T-helper 17 cell (primary cell): ENCODE measurements at places on chromosomes 2 and 18.

DNA sequence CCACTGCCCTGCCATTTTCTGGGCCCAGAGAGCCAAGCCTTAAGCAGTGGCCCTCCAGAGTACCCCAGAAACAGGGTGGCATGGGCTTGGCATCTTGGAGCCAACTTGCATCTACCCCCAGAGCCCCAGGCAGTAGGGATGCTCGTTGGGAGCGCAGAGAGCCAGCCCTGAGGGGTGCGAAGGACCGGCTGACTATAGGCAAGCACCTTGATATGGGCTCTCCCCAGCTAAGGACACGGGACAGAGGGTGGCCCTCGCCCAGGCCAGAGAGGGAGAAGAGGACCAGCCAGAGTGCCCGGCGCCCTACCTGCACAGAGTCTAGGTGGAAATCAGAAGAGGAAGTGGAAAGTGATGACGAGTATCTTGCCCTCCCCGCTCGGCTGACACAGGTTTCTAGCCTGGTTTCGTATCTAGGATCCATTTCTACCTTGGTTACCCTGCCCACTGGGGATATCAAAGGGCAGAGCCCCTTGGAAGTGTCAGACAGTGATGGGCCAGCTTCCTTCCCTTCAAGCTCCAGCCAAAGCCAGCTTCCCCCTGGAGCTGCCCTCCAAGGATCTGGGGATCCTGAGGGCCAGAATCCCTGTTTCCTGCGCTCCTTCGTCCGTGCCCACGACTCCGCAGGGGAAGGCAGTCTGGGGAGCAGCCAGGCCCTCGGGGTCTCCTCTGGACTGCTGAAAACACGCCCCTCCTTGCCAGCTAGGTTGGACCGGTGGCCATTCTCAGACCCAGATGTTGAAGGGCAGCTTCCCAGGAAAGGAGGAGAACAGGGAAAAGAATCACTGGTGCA lies 16.2 kb downstream of the CEP68 start:
- no peak for DNase-seq

DNA sequence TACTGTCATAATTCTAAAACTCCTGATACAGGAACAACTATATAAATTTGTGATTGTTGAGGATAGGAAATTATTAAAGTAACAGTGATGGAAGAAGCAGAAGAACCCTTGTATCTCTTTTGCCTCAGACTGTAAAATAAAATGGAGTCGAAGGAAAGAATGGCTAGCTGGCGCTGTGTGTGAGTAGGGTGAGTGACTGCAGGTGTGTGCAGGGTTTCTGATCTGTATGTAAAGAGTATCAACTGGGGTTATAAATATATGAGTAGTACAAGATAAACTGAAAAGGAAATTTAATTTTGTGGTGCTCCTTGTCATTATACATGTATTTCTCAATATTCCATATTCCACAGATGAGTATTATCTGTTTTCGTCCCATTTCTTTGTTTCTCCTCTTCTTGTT lies 15.2 kb downstream of the POLI start:
- DNase-seq = no peak

DNA sequence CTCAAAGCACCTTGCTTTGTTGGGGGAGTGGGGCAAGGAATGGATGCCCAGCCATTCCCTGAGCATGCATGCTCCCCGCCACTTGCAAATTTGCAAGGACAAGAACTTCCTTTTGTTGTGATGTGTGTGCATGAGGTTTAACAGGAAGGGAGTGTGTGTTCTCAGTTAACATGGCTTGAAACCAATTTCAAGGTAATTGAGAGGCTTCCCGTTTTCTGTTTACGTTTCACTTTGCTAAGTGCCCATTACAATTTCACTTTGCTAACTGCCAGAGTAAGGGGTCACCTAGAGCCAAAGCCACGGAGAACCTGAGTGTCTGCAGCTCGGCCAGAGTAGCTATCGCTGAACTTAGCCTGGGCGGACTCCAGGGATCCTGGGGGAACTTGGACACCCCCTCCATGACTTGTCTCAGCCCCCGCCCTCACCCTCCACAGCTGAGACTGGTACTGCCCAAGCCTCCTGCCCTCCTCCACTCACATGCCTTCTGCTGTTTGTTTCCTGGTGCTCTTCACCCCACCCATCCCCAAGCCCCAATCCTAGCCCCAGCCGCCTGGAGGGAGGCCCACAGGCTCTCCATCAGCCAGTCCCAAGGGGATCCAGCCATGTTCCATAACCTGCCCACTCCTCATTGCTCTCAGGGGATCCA lies 53.6 kb upstream of the LAPTM4A start:
- no peak for DNase-seq

DNA sequence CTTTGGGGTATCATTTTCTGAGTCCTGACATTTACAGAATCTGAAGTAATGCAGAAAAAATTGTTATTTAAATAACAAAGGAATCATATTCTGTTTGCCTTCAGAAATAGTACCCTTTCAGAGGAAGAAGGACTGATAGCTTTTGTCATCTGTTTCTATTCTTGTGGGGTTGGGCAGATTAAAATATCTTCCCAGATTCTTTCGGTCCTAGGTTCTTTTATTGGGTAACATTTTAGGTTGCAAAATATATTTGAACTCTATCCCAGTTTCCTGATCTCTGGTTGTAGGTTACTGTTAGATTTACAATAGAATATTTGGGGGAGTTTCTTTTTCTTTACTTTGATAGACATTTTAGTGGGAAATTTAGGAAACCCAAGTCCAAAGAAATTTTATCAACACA lies 550.5 kb downstream of the SPAG16 start:
- DNase-seq = no peak

DNA sequence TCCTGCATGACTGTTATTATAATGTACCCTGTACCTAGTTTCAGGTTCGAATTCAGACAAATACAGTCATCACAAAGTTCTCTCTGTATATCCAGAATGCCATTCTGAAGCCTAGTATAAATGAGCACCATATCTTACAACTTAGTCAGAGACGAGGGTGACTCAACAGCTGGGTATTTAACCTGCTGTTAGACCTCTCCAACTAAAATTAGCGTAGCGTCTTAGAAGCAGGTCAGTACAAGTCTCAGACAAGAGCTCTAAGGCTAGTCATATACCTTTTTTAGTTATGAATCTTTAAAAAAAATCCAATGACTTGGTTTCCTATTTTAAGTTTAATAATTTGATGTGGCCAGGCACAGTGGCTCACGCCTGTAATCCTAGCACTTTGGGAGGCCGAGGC lies 74.1 kb downstream of the CABYR start:
- no peak for DNase-seq

GRCh38 chr2:120174963-120175581 lies 48.1 kb downstream of the TMEM185B start:
- no peak for DNase-seq

GRCh38 chr2:199596549-199596948 lies 138.8 kb upstream of the SATB2 start:
- DNase-seq = no peak

DNA sequence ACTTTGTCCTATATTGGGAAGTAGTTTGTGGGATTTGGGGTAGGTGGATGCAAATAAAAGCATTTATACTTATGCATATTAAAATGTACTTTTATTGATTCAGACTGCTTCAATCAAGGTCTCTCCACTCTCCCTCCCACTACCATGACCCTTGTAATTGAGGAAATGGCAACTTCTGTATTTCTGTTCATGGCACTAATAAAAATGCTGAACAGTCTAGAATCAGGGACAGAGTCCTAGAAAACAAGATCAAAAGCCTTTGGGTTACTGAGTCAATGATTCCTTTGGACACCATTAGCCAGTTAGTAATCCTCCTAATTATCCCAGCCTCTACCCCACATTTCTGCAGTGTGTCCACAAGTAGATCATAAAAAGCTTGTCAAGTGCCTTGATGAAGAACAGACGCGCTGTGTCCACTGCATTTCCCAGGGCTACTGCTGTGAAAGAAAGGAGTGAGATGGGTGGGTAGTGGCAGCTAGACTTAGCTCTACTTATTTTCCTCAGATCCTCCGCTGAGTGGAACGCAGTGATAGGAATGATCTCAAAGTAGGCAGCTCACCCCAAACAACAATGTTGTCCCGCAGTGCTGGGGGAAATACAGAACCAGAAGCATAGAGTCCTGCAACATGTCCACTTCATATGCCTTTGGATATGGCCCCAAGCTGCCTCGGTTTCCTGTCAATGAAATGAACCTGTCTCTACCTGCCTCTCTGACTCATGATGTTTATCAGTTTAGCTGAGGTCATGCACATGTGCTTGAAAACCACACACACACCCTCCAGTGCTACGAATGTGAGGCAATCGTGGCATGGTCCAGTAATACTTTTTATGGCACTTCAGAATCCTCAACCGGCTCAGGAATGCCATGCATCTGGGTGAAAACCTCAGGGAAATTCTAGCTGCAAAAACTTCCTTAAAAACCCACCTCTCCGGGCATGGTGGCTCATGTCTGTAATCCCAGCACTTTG lies 115.5 kb downstream of the COL6A3 start:
- no peak for DNase-seq
